ENCODE measurements at places on chromosomes 1 and 21. TPM values are rescaled to one million over a fixed set of nuclear protein-coding genes. Genes with fewer than 3 reads are reported as not detected.

COL8A2 gene
- total RNA-seq = 0.09 TPM

CYP2J2 gene
- total RNA-seq = not detected

LCE2B gene
- not detected for total RNA-seq

SERPINC1 gene
- total RNA-seq = not detected

SPRR5 gene
- total RNA-seq = not detected

TEX38 gene
- total RNA-seq = not detected

LCA5L gene
- 0.97 TPM for total RNA-seq

TSPAN2 gene
- total RNA-seq = 1.2 TPM

CLEC20A gene
- not detected for total RNA-seq

BCAN gene
- 0.08 TPM for total RNA-seq

ARHGAP30 gene
- 0.05 TPM for total RNA-seq

TNNT2 gene
- 0.30 TPM for total RNA-seq
